ENCODE measurements at places on chromosomes 11 and 22. TPM values are rescaled to one million over a fixed set of nuclear protein-coding genes. Genes with fewer than 3 reads are reported as not detected.

DNA sequence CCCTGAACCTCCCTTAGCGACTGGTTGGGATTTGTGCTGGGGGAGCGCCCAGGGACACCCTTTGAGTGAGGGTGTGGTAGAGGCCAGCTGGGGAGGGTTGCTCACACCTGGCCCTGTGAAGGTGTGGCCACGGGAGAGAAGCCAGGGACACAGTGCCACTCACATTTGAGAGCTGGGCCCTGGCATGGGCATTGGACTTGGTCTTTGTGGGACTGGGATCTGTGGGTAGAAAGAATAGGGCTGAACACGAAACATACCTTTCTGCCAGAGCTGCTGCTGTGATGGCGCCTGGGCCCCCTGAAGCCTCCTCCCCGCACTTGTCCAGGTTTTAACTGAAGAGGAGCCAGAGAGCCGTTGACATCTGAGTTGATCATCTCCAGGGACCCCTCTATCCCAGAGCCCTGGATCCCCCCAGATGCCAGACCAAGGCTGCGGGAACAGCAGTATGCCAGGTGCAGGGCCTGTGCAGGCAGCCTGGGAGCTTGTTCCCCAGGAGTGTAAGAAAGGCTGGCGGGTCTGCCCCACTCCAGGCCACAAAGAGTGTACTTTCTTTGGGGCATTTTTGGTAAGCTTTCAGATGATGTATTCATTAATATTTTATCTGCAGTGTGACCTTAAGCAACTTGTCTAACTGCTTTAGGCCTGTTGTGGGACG, 284.1 kb downstream of the TBC1D22A start:
- DNase-seq, result no peak

DNA sequence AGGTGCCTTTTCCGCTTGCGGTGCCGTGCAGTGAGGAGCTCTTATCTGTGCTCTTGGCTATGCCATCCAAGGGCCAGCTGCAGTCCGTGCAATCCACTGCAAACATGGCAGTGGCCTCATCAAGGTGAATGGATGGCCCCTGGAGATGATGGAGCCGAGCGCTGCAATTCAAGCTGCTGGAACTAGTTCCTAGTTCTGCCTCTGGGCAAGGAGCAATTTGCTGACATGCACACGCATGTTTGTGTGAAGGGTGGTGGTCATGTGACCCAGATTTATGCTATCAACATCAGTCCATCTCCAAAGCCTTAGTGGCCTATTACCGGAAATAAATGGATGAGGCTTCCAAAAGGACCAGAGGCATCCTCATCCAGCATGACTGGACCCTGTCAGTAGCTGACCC, 3.1 kb upstream of the EHD1 start:
- no peak for DNase-seq

GRCh38 chr11:45803971-45804760, 783 bp upstream of the SLC35C1 start:
- DNase-seq, result peak; percentile 54

GRCh38 chr11:110059706-110060463, 33.3 kb upstream of the ZC3H12C start:
- DNase-seq, result no peak

DNA sequence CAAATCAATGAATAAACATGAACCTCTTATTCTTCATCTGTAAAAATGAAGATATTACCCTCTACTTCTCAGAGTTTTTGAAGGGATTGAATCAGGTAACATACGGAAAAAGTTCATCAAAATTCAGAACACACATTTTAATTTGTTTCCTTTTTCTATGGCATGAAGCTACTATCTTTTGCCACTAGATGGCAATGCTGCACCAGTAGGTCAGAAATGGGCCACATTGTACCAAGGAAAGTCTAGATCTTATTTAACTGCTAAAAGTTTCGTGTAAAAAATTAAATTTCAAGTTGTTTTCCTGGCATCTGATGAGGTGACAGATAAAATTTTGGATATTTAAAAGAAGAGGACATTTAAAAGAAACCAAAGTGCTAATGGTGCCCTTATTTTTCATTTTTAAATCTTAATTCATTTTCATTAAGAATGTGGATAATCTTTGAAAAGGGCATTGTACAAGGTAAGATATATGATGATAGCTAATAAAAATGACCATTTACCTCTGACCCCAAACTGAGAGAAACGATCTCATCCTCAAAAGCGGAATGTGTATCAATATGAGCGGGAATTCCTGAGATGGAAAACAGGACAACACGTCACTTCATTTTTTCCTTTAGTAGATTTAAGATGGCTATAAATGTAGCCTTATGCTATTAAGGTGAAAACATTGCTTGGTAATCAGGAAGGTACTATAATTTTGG, 16.1 kb downstream of the ALKBH8 start:
- DNase-seq, result peak; percentile 61

- peak; percentile 36 for DNase-seq
Observed at GRCh38 chr11:119509969-119510401, 87.0 kb upstream of the THY1 start.

DNA sequence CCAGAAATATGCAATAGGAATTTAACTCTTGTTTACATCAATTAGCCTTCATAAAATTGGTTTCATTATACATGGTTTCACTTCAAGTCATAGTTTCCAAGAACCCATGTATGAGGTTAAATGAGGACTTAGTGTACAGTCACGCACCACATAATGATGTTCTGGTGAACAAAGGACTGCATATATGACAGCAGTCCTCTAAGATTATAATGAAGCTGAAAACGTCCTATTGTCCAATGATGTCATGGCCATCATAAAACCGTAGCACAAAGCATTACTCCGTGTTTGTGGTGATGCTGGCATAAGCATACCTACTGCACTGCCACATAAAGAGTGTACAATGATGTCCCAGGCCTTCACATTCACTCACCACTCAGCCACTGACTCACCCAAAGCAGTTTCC, 31.1 kb downstream of the SMCO4 start:
- DNase-seq, result no peak

DNA sequence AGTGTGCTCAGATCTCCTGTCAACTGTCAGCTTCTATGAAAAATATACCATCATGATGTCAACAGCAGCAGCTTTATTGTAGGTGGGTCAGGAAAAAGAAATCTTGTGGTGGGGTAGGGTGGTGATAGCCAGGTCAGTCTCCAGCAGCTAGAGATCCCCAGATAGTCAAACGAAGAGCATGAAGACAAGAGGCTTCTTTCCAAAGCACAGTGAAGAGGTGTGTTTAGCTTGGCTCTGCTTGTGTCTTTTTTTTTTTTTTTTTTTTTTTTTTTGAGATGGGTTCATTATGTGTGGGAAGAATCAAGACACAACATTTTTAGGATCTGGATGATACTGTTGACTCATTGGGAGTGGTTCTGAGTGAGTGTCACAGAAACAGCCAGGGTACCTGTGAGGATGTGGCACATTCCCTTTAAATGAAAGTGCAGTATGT, 1075.5 kb downstream of the NTM start:
- no peak for DNase-seq

DNA sequence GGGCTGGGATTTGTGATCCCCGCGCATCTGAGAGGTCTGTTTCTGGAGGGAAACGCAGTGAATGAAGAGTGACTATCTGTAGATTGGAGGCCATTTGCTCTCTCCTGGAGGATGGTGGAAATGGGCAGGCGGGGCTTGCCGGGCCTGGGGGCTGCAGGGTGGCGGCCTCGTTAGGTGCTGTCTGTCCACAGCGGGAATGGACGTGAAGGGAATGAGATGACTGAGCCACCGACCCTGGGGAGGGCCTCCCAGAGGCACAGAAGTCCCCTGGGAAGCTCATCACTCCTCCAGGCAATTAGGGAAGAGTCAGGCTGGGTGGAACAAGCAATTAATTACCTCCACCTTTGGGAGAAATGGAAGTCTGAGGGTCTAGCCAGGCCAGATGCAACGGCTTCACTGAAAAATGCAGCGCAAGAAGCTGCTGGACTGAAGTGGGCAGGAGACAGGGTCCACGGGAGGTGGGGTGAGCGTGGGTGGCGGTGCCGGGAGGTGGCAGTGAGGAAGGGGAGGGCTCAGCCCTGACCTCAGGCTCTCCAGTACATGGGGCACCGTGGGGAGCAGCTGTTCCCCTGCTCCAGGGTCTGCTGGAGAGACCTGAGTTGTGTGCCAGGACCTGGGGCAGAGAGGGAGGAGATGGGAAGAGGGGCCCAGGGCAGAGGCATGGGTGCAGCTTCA, 524.5 kb downstream of the BRD1 start:
- no peak for DNase-seq

- DNase-seq, result peak; percentile 43
Observed at GRCh38 chr22:29765905-29766631, 739 bp downstream of the ZMAT5 start.

Gene C22orf31
- total RNA-seq, result not detected

Gene MN1
- not detected for total RNA-seq

Gene CATSPERZ
- not detected for total RNA-seq

Gene BARX2
- total RNA-seq, result 0.23 TPM
